ENCODE measurements at places on chromosomes 7 and 10.

GRCh38 chr10:33822774-33823173 is 488.3 kb upstream of the NRP1 start:
- DNase-seq: no peak

DNA sequence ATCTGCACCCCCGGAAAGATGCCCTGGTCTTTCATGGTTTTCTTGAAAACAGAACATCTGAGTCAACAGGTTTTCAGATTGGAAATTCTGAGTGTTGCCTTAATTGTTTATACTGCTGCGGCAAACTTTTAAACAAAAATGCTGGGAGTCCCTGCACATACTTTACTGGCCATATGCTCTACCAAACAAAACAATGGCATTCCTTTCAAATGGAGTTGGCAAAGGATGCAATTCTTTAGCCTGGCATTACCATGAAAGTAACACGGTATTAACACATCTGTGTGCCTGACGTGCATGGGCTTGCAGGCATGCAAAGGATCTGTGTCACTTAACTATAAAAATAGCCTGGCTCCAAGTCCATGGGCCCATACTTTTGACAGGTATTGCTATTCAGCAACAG is 4.2 kb downstream of the INHBA start:
- DNase-seq: no peak

DNA sequence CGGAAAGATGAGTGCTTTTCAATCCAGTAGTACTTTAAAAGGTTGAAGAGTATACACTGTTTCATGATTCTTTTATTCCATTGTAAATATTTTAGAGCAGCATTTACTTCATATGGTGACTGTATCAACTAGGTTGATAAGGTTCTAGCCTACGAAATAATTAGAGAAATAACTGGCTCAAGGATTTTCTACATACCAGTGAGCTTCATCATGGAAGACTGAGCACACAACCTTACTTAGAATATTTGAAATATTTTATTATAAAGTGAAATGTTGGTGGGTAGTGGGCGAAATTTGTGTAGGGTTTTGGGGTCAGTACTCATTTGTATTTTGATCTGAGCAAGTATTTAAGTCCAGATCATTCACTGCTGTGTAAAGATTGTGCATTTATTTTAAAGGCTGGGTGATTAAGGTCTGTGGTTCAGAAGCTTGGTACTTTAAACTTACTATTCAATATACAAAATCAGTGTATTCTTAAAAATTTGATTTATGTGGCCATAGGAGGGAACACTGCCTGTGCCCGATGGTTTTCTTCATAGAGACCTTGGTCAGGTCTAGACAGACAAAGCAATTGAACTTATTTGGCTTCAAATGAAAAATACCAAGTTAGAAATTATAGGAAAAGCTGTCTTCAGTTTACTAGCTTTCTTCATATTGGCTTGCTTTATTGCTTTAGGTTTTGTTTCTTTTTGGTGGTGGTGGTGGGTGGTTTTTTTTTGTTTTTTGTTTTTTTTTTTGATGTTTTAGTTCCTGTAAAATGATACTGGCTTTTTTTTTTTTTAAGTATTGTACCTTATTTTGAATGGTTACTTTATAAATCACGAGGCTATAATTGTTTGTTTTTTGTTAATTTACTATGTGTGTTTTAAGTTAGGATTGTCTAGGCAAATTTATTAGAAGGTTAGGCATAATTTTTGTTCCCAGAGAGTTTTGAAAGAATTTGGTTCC is 3.0 kb downstream of the KMT2E start:
- DNase-seq: no peak

- no peak for DNase-seq
These were observed 31.5 kb downstream of the SHTN1 start for GRCh38 chr10:116973371-116973905.

DNA sequence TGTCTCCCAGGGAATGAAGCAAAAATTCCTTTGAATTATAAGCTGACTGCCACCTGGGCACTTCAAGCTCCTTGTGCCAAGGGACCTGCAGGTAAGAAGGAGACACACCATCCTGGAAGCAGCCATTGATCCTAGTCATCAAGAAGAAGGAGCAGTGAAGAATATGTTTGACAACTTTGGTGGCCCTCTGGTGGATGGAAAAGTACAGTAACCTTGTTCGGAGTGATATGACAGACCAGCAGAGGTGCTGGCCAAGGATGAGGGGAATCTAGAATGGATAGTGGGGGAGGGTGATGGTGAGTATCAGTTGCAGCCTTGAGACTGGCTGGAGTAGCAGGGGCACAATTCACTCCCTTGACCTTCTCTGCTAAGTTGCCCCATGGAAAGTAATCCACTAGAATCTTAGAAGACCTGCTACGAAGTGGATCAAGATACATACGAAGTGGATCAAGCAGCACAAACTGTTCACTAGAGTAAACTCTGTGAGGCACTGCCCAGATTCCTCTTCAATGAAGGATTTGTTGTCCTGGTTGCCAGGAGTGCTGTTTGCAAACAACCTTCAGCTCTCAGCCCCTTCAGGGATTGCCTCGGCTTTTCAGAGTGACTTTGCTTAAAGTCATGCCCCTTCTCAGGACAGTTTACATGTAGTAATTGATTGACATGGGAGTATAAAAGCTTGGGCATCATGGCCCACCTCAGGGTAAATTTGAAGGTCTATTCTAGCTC is 44.8 kb upstream of the ORC5 start:
- DNase-seq: no peak

- no peak for DNase-seq
These were observed 201.4 kb downstream of the FZD1 start for GRCh38 chr7:91465595-91466061.

GRCh38 chr7:52472006-52472620 is 563.3 kb upstream of the POM121L12 start:
- DNase-seq: no peak

DNA sequence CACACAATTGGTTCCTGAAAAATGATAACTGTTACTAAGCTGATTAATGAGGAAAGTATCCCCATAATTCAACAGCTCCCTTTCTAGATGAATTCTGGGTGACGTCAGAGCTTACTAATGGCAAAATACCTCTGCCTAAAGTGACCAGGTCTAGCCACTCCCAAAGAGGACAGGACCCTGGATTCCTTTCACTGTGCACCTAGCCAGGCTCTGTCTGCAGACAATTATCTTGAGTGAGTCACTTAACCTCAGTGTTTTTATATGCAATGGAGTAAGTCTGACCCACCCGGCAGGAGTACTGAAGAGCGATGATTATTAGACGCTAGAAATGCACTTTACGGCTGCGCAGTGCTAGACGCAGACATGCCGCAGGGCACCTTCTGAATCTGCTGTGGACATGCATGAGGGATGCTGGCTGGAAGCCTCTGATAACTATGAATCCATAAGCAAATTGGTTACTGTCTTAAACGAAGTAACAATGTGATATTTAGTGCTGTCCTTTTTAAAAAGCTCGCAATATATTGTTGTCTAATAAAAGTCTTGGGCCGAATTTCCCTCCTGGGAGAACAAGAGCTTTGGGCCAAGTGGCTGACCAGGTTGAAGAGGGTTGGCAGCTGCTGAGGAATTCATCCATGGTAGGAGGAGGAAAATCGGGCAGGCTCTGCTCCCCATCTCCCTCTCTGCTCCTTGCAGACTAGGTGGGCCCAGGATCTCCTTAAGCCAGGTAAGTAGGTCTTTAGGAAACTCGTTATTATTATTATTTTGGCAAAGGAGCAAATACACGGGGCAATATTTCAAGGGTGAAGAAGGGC is 4.6 kb upstream of the INPP5A start:
- DNase-seq: no peak

- no peak for DNase-seq
These were observed 465.6 kb upstream of the IGFBP3 start for GRCh38 chr7:46386428-46387399.

DNA sequence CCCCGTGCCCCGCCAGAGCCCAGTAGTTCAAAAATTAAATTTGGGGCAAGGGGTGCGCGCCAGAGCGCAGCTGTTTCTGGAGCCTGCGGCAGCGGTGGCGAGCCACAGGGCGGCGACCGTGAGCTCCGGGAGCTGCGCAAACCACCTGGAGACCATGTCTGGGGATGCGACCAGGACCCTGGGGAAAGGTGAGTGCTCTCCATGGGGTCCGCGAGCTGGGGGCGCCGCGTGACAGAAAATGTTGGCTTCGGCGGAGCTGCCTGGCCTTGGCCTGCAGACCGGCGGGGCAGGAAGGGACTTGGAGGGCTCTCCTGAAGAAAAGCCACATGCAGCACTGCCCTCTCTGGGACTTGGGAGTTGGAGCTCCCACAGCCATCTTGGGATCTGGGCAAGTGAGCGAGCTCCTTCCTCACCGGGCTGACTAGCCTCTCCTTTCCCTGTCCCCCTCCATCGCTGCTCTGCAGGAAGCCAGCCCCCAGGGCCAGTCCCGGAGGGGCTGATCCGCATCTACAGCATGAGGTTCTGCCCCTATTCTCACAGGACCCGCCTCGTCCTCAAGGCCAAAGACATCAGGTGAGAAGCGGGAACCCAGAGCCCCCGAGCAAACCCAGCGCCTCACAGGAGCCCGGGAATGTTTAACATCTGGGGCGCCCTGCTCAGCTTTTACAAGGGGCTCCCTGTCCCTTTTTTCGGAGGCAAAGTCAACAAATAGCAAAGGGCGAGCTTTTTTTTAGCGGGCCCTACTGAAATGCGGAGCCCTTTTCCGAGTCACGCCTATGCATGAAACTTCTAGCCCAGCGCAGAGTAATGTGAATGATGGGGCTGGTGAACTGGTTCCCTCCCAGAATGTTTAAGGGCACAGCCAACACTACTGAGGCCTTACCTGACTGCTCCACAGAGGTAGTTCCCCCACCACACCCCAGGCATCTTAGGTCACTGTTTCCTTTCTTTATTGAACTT is 6.1 kb downstream of the GSTO2 start:
- DNase-seq: peak; percentile 46

- no peak for DNase-seq
These were observed 52.9 kb upstream of the CACNB2 start for GRCh38 chr10:18087355-18087754.

DNA sequence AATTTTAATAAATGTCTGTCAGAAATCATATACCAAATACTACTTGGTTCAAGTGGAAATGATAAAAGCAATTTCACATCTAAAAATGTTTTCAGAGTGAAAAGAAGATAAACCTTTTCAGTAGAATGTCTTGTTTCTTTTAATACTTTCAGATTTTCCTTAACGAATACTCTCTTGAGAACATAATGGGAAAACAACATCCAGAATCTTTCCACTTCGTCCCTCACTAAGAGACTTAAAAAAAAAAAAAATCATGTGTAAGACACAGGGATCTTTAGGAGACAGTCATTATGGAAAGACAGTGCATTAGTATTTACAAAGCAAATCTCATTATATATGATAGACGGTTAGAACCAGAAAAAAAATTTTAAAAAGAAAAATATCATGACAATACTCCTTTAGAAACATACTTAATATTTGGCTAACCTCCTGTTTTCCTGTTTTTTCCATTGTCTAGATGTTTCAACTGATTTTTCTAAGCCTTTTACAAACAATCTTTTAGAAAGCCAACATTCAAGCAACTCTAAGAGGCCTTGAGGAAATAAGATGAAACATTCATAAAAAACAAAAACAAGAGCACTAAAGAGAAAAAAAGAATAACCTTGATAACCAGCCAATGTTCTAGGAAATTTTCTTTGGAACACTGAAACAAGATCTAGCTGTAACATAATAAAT is 339.9 kb upstream of the LRRN3 start:
- no peak for DNase-seq

DNA sequence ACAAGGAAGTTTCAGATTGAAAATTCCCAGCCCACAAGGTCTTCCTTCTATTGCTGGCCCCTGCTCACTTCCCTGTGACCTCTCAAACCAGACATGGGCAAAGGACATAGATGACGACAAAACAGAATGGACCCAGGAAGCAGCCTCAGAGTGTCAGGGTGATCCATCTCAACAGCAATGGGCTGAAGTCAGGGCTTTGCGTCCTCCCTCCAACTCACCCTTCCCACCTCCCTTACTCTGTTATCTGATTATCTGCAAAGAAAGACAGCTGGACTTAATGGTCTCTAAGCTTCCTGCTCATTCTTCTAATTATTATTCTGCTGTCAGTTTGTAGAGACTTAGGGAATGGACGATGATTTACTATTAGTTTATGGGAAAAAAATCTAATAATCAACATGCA is 115.9 kb downstream of the PIP4K2A start:
- no peak for DNase-seq

DNA sequence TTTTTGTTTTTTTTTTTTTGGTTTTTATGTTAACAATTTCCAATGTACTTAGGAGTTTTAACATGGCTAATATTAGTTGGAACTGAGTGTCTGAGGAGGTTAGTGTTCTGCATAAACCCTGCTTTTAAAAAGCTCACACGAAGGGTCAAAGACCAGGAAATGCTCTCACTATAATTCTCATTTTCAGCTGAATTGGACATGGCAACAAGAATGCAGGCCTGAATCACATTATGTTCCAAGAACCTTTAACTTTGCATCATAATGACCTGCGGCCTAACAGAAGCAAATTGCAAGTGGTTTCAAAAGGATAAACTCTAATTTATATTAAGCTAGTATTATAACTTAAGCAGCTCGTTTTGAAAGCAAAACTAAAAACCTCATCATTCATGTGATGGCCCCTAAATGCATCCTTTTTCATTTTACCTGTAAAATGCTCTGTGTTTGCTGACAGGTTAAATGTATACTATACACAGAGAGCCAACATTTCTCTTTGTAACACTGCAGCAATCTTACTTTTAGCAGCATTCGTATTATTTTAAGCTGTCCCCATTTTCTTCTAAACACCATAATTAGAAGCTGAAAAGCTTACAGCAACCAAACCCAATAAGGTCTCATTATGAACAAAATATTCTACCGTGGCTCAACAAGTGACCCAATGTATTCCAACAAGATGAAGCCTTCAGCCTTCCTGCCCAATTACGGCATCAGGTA is 242.8 kb upstream of the SP4 start:
- DNase-seq: no peak

DNA sequence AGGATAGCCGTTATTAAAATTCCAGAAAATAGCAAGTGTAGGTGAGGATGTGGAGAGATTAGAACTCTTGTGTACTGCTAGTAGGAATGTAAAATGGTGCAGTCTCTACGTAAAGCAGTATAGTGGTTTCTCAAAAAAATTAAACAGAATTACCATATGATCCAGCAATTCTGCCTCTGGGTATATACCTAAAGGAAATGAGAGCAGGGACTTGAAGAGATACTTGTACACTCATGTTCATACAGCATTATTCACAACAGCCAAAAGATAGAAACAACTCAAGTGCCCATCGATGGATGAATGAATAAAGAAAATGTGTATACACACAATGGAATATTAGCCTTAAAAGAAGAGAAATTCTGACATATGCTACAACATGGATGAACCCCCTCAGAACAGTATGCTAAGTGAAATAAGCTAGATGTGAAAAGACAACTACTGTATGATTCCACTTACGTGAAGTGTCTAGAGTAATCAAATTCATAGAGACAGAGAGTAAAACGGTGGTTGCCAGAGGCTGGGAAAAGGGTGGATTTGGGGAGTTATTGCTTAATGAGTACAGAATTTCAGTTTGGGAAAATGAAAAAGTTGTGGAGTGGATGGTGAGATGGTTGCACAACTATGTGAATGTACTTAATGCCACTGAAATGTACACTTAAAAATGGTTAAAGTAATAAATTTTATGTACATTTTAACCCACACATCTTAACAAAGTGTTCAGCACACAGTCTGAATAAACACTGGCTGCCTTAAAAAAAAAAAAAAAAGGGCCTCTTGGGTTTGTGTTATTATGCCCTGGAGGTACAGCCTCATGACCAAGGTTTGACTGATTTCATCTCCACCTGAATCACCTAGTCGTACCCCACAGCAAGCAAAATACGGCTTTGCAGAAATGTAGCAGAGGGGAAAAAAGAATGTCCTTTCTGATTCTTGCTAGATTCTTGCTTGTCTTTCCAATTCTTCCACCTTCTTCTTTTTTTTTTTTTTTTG is 26.2 kb downstream of the BUB3 start:
- no peak for DNase-seq

GRCh38 chr7:113013761-113014449 is 72.7 kb downstream of the GPR85 start:
- no peak for DNase-seq

- no peak for DNase-seq
These were observed 85.8 kb upstream of the GPR22 start for GRCh38 chr7:107384025-107384424.
